ENCODE measurements at places on chromosomes 7 and 10.

GRCh38 chr7:424961-425793, 94.5 kb downstream of the PDGFA start:
- DNase-seq: peak; percentile 71

DNA sequence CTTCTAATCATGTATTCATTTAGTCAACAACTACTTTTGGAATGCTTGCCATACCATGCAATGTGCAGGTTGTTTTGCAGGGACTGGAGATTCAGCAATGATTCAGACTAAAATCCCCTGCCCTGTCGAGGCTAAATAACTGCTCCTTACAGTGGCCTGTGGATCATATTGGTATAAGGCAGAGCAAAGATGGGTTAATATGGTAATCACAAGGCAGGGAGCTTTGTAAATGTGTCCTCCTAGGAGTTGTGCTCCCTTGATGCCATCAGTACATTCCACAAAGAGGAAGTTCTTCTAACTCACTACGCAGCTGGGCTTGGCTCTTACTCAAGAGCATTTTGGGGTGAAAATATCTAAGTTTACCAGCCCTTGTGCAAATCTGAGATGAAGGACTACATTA, 614 bp upstream of the IFIT2 start:
- DNase-seq: peak; percentile 71

- DNase-seq: peak; percentile 25
Observed at GRCh38 chr7:29946428-29947186, 43.0 kb downstream of the SCRN1 start.

- no peak for DNase-seq
Observed at GRCh38 chr10:3766046-3766756, 18.8 kb downstream of the KLF6 start.

DNA sequence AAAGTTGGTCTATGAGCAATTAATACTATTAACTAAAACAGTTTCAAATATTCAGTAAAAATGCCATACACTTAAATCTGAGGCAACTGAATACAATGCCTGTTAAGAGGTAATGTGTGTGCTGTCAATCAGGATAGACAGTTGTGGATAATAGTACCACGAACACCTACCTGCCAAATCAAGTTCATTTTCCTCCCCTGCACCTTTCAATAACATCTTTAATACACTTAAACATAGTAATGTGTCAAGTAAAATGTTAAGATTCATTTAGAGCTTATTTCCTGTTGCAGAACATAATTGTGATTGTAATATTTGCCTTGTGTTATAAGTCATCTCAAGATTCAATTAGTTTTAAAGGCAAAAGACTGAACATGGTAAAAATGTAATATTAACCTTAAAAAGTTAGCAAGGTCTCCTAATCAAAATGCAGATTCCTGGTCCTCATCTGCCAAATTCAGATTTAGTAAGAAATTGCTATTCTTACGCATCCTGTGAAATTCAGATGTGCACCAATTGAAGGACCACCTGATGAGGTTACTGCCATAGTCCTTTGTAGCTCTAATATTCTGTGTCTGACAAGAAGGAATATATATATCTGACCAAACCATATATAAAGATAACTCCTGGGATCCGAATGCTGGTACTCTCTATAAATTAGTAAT, 37.1 kb downstream of the COL1A2 start:
- DNase-seq: no peak

DNA sequence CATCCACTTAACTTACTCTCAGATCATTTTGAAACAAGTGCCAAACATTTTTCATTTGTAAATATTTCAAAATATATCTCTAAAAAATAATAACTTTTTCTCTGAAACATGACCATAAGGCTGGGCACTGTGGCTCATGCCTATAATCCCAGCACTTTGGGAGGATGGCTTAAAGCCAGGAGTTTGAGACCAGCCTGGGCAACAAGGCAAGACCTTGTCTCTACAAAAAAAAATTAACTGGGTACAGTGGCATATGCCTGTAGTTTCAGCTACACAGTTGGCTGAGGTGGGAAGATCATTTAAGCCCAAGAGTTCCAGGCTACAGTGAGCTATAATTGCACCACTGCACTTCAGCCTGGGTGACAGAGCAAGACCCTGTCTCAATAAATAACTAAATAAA, 36.4 kb downstream of the USP54 start:
- no peak for DNase-seq

DNA sequence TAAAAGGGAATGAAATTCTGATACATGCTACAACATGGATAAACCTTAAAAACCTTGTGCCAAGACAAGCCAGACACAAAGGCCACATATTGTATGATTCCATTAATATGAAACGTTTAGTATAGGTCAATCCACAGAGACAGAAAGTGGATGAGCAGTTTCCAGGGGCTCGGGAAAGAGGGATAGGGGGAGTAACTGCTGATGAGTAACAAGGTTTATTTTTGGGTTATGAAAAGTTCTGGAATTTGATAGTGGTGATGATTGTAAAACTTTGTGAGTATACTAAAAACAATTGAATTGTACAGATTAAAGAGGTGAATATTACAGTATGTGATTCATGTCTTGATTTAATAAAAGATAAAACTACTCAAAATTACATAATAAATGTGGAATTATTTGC, 19.1 kb upstream of the SLC13A1 start:
- DNase-seq: no peak

- DNase-seq: no peak
Observed at GRCh38 chr7:16066805-16067459, 354.4 kb downstream of the CRPPA start.

DNA sequence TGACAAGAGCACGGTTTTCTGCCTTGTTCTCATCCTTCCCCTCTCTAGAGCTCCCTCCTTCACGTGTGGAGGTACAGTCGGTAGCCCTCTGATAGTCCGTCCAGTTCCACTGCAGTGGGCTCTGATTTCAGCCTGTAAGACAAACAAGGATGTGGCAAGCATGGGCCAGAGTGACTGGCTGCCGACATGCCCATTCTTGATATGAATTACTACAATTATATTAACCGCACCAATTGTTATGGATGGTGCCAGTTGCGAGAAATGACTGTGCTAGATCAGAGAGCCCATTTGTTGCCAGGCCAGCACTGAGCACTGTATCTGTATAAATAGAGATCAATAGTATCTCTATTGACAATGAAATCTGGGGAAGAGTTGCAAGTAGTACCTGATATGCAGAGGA, 146.6 kb downstream of the CHN2 start:
- no peak for DNase-seq

GRCh38 chr10:82982110-82982608, 1107.2 kb downstream of the NRG3 start:
- DNase-seq: no peak

GRCh38 chr7:11931307-11931706, 99.3 kb upstream of the THSD7A start:
- no peak for DNase-seq

DNA sequence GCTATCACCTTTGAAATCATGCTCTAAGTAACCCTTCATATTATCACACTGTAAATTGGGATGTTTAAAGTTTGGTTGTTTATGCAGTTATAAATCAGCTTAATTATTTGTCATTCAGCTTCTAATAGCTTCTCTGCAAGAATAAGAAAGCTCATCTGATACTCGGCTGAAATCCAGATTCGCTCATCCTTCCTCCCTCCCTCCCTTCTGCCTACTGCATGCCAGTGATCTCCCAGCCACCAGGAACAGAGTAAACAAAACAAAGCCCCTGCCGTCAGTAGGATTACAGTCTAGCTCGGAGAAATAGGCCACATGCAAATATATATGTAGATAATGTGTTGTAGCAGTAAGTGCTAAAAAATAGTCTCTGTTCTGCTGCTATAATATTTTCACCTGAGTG, 211.8 kb downstream of the NSUN6 start:
- no peak for DNase-seq

DNA sequence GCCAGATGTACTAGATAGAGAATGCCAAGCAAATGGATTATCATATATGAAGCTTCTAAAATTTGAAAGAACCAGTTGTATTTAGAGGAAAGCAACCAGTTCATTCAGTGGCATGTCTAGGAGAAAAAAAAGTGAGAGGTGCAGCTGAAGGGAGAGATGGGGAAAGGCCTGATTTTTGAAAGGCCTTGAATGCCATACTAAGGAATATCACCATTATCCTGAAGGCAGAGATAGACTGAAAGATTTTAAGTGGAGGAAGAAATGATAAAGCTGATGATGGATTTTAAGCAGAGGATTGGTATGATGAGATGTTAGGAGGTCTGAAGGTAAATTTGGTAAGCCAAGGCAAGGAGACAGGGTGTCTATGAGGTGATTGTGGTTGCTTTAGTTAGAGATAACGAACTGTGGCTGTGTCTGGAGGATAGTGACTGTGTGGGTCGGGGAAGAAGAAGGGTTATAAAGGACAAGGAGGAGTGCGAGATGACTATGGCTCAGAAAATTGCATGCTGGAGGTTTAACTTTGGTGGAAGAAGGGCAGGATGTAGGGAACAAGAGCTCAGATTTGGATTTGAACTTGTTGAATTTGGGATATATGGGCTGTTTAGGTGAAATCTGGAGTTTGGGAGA, 330.8 kb downstream of the EXOC4 start:
- DNase-seq: no peak

DNA sequence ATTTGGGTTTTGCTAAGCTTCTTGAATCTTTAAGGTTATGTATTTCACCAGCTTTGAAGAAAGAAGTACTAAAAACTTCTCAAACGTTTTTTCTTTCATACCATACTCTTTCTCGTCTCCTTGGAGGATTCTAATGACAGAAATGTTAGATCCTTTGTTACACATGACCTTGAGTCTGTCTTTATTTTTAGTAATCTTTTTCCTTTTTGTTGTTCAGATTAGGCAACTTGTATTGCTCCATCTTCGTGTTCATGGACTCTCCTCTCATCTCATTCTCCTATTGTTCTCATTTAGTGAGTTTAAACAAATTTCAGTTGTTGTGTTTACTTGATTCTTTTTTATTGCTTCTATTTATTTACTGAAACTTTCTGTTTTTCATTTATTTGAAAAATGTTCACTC, 73.7 kb downstream of the WDFY4 start:
- no peak for DNase-seq

DNA sequence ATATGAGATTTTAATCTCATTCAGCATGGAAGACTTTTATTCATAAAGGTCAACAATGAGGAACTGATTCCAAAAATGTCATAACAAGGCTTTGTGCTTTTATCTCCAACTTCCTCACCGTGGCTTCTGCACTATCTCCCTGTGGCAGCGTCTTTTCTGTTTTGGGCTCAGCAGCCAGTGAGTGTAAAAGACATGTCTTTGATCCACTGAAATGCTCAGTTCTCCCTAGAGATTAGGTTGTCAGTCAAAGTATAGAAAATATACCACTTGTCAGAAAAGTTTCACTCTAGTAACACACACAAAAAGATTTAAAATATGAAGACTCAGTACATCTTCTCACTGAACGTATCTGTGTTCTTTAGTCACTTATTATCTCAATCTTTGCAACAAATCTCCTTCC, 901.8 kb upstream of the ZWINT start:
- no peak for DNase-seq

GRCh38 chr7:150814328-150815001, 13.9 kb downstream of the TMEM176A start:
- no peak for DNase-seq

DNA sequence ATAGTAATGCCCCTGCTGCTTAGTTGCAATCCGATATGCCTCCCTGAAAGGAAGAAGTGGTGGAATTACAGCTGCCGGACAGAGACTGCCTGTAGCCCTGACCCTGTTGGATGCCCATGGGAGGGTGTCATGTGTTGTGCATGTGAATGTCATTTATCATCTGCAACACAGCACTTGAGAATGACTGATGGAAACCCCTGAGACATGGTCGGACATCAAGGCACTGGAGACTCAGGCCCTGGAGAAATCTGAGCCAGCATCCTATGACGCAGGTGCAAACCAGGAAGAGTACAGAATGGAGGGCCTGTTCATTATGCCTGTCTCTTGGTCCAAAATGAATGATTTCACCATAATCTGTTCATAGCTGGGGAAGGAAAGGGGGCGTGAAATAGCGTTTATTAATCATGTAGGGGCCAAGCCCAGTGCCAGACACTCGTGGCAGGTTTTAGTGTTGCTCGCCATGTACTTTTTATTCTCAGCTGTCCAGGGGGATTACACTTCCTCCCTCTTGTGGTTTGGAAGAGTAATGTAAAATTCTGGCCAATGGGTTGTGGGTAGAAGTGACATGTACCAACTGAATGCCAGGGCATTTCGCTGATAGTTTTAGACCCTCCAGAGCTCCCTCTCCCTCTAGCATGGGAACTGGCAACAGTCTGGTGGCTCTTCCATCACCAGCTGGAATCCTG, 23.0 kb upstream of the LEP start:
- no peak for DNase-seq

GRCh38 chr10:111479966-111480365, 403.1 kb downstream of the ADRA2A start:
- no peak for DNase-seq

DNA sequence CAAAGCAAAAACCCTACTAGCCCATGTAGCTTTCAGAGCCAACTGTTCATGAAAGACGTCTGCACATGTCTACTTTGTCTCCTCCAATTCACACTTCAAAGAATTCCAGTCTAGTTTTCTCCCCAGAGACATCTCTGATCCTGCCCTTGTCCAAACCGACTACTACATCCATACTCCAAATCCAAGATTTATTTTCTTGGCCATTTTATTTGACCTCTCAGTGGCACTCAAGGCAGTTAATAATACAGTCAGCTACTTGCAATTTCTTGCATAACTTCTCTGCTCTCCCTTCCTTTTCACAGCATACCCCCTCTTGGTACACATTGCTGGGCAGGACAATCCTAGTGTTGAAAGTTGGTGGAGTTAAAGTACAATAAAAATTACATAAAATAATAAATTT, 170.9 kb upstream of the INHBA start:
- no peak for DNase-seq

GRCh38 chr10:113519681-113520115, 33.2 kb upstream of the HABP2 start:
- DNase-seq: no peak

- DNase-seq: no peak
Observed at GRCh38 chr7:28409716-28410627, 2.3 kb upstream of the CREB5 start.

DNA sequence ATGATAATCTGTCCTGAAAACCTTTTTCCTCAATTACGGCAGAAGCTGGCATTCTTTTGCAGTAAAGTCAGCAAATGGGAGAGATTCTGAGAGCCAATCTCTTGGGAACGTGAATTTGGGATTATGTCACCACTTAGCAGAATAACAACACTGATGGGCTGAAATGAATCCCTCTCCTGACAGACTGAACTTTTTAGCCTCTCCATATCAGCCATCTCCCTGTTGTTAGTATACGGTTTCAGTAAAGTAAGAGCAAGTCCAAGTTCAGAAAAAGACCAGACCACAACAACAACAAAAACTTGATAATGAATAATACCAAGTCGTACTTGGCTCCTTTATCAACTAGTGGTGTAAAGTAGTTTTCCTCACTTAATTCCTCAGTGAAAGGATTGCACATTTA, 1048.8 kb downstream of the GATA3 start:
- DNase-seq: no peak

GRCh38 chr7:41655426-41655825, 47.5 kb downstream of the INHBA start:
- DNase-seq: no peak

GRCh38 chr7:138974675-138975292, 6.4 kb downstream of the KIAA1549 start:
- DNase-seq: no peak

Measured in midbrain (tissue), 1 donor.